ENCODE measurements at places on chromosomes 5 and 9.

GRCh38 chr9:83280268-83280667, 217.3 kb upstream of the RASEF start:
- DNase-seq: no peak

DNA sequence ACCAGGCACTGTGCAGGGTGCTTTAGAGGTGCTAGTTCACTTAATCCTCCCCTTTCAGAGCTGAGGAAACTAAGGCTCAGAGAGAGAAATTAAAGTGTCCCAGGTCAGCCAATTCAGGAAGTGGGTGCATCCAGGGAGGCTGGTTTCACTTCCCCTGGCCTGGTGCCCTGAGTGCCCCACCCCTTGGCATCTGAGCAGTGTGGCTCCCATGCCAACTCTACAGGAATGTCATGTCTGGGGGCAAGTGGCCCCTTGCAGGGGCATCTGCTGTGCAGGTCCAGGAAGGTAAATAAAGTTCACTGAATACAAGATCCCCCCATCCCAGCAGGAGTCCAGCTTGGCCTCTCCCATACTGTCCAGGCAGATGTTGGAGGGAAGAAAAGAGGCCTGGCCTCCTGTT, 4.4 kb upstream of the N4BP3 start:
- DNase-seq: no peak

GRCh38 chr9:115000217-115000639, 69.8 kb upstream of the TNFSF8 start:
- no peak for DNase-seq

GRCh38 chr9:93664549-93665120, 88.3 kb downstream of the PHF2 start:
- DNase-seq: no peak

GRCh38 chr9:7967093-7967827, 167.7 kb upstream of the DMAC1 start:
- no peak for DNase-seq

- DNase-seq: peak; percentile 89
These were observed 134.4 kb downstream of the FGF1 start for GRCh38 chr5:142551338-142552067.

GRCh38 chr9:14175778-14176177, 138.2 kb downstream of the NFIB start:
- no peak for DNase-seq

DNA sequence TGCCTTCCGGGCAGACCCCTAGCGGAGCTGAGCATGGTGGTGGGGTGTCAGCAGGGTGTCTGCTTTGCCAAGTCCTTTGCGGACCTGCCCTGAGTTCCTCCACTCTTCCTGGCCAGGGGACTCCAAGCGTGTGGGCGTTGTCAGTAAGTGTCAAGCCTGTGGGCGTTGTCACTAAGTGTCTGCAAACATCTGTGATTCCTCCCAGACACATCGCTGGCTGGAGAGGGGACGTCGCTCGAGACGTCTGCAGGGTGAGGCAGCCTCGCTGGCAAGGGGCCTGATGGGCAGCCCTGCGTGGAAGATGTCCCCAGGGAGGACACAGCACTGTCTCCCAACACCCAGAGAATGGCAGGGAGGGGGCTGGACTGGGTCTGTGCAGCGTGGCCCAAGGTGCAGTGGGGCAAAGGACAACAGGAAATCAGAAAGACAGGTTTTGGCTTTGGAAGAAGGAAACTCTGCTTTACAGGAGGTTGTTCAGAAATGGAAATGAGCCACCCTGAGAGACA, 28.8 kb downstream of the ADAMTSL2 start:
- DNase-seq: no peak

DNA sequence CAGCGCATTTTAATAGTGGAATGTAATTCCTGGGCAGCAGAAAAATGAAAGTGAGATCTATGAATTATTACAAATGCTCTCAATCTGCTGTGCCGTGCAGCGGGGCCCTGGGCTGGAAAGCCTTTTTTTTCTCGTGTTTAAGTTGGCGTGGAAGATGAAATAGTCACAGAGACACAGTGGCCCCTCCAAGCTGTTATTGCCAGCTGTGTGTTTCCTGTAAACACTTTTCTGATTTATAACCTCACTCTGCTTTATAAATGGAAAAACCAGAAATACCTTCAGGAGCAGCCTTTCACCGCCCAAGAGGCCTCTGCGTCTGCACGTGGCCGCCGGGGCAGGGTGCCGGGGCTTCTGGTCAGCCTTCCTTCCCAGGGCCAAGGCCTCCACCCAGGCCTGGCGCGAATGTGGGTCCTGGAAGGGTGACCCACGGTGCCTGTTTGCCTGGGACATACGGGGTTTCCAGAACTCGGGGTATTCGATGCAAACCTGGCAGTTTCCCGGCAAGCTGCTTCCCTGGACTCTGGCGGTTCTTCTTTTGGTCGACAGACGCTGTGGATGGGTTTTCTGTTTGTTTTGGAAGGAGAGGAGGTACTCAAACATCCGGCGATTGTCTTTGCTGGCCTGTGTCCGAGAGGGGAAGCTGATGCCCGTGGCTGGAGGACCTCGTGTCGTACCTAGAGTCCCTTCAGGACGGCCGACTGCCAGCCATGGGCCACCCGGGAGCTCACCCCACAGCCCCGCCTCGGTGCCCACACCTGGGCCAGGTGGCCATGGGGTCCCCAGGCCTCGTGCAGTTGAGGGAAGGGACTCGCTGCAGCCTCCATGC, 256.7 kb downstream of the PARP8 start:
- DNase-seq: no peak

GRCh38 chr5:56105511-56106291, 110.9 kb upstream of the IL6ST start:
- no peak for DNase-seq

GRCh38 chr5:175202463-175203068, 241.4 kb downstream of the DRD1 start:
- no peak for DNase-seq

DNA sequence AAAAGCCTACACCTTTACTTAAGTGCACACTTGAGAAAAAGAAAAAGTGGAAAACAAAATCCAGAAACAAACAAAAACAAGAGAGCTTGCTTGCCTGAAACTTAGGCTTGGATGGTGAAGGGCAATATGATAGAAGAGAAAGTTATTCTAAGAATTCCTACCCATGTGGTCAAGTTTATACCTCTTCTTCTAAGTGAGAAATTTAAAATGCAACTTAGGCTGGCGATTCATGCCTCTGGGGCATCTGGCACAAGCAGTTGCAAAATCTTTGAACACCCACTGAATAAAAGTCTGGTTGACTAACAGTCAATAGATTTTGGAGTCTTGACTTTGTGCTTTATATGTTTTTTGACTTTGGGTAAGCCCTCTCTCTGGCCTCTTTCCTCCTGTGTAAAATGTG, 239.6 kb downstream of the KDM4C start:
- DNase-seq: no peak

- no peak for DNase-seq
These were observed 87.6 kb downstream of the MAMDC2 start for GRCh38 chr9:70131296-70131695.

GRCh38 chr5:179874136-179874535, 15.5 kb upstream of the MRNIP start:
- DNase-seq: no peak

DNA sequence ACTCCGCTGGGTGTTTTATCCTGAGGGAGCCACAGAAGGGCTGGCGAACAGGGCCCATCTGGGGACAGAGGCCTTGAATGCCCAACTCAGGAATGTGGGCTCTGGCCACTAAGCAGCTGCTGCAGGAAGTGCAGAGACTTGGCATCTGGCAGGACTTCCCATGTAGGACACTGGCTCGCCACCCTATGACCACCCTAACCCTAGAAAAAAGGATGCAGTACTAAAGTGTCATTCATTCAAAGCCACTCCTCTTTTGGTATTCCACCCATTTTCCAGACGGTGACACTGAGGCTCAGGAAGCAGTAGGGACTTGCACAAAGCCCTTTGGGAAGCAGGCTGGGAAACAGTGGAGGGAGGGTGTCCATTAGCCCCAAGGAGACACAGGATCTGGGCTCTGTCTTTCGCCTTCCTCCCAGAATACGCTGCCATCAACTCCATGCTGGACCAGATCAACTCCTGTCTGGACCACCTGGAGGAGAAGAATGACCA, 3.0 kb downstream of the BBLN start:
- DNase-seq: no peak

DNA sequence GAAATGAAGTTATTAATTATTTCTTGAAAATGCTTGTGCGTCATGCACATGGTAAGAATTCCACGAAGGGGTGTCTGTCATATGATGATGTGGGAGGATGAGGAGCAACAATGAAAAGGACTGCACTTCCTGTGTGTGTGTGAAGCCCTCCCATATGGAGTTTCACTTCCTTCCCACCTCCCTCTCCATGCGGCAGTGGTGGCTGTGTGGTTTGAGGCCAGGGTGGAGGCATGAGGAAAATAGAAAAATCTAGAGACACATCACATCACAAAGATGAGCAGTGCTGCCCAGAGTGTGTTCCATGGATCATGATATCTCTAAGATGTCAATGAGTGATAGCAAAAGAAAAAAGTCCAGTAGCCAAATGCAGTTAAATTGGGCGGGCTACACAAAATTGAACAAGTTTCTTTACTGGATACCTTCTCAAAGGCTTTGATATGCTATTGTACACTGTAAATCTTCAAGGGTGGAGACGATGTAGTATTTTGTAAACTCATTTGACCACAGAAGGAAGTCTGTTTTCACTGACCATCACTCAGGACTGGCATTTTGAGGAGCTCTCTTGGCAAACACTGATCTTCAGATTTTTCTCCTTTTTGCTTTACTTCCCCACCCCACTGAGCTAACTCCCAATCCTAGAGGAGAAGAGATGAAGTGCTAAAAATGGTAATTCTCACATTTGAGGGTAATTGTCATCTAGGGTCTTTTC, 55.7 kb upstream of the EQTN start:
- DNase-seq: no peak

- DNase-seq: no peak
These were observed 487.2 kb downstream of the SEMA5A start for GRCh38 chr5:9058666-9059065.

DNA sequence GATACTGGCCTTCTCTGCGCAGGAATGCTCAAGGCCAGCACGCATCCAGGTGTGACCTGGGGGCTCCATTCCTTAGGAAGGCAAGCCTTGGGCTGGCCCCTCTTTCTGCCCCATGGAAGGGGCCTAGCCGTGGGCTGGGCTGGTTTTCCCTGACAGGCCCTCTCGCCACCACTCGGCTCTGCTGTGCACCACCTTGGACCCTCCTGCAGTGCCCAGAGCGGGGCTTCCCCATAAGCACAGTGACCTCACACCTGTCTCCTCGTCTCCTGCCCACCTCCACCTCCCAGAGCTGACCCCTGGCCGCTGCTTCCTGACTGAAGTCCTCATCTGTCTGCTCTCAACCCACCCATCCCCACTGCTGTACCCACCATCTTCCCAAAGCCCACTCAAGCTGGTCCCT, 21.1 kb downstream of the UNC5A start:
- no peak for DNase-seq

- DNase-seq: no peak
These were observed 57.6 kb upstream of the GRIN3A start for GRCh38 chr9:101796044-101796443.

DNA sequence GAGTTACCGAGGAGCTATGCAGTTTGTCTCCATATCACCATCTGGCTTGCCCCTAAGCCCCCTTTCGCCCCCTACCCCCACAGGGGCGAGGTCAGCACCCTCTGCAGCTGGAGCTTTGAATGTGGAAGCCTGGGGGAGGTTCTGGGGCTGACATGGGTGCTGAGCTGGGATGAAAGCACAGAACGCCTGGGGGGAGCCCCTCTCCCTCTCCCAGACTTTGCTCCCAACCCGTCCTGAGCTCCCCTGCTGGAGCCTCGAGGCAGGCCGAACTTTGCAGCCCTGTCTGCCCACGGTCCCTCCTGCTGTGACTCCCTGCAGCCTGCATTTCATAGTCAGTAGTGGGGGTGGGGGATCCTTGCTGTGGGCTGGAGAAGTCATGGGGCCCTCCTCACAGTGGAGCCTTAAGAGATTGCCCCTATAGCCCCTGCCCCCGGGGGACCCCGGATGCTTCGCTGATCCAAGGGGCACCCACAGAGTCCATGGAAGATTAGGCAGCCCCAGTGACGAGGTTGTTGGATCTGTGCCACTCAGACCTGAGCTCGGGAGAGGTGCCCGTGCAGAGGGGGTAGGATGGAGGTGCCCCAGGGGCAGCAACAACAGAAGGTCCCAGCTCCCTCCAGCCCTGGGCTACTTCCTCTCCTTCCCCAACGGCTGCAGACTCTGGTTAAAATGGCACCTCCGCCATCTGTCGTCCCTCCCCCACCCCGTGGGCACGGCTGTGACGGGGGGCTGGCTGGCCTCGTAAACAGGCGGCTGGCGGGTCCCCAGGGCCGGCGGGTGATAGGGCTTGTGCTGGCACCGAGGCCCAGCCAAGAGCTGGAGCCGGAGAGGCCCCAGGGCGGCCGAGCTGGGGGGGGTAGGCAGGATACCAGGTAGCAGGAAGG, 162.0 kb downstream of the C9orf50 start:
- DNase-seq: no peak

DNA sequence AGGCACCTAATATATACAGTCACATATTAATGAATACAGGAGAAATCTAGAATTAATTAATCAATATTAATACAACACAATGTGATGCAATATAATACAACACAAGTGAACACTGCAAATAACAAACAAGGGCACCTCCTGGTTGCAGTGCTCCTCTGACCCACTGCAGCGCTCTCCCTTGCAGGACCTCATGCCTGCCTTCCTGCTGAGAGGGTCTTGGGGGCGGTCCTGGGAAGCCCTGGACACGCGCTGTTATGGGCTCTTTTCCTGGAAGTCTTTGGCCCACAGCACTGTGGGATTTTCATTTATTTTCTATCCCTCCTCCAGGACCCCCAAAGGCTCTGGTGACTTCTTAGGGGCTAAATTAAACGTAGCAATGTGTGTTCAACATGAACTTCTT, 485.8 kb downstream of the IRX1 start:
- DNase-seq: no peak

GRCh38 chr5:154071799-154072413, 33.1 kb downstream of the MFAP3 start:
- no peak for DNase-seq

DNA sequence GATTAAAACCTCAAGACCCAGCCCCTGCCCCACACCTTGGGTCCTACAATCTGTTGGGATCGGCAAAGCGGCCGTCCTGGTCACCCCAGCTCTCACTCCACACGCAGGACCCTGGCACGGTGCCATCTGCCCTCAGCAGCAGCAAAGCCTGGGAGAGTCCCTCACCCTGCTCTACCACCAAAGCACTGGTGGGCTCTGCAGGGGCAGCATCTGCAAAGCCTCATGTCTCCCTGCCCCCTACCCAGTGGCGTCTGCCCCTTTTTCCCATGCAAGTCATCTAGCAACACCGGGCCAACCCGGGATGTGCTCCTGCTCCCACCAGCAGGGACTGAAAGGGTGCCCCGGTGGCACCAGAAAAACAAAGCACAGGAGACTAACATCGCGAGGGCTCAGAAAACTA, 19.6 kb upstream of the CNOT6 start:
- no peak for DNase-seq

- no peak for DNase-seq
These were observed 6.7 kb downstream of the PITX1 start for GRCh38 chr5:135027266-135027696.

DNA sequence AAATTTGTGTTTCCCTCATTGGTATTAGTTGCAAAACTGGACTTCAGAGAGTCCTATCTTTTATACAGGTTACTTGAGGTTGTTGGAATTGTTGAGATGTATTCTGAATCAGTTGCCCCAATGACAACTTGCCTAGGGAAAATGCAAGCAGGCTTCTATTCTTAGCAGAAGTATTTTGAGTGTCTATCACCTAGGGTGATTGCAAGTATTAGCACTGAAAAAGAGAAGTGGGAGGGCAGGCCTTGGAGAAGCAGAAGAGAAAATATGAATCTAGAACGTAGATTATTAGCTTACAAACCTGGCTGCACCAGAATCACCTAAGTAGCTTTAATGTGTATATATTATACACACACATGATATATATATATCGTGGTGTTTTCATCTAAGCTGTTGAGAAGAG, 43.2 kb downstream of the ADAMTS12 start:
- no peak for DNase-seq
